Right lung (tissue), 10 donors: ENCODE measurements at places on chromosomes 12 and 14. TPM values are rescaled to one million over a fixed set of nuclear protein-coding genes. Genes with fewer than 3 reads are reported as not detected.

PTPN21 gene
- polyA plus RNA-seq, result 30.0 TPM

HOXC11 gene
- not detected for polyA plus RNA-seq

FAIM2 gene
- polyA plus RNA-seq, result 0.17 TPM

NOVA1 gene
- 19.0 TPM for polyA plus RNA-seq

REP15 gene
- 3.0 TPM for polyA plus RNA-seq

MOK gene
- polyA plus RNA-seq, result 30.2 TPM

DPF3 gene
- polyA plus RNA-seq, result 2.4 TPM

AVPR1A gene
- polyA plus RNA-seq, result 0.54 TPM

SERPINA5 gene
- 0.44 TPM for polyA plus RNA-seq

BCL11B gene
- 3.3 TPM for polyA plus RNA-seq

PTPRR gene
- polyA plus RNA-seq, result 0.10 TPM

LHX5 gene
- polyA plus RNA-seq, result not detected

LRRC10 gene
- polyA plus RNA-seq, result not detected

PRPH gene
- polyA plus RNA-seq, result 0.80 TPM

ERP27 gene
- 9.2 TPM for polyA plus RNA-seq

MYBPC1 gene
- polyA plus RNA-seq, result not detected

NKX2-1 gene
- polyA plus RNA-seq, result 148 TPM

ALX1 gene
- polyA plus RNA-seq, result not detected

NTN4 gene
- polyA plus RNA-seq, result 23.7 TPM

LMBR1L gene
- polyA plus RNA-seq, result 98.6 TPM

FSCB gene
- polyA plus RNA-seq, result 0.10 TPM

MMP17 gene
- polyA plus RNA-seq, result 1.9 TPM

TUBA1C gene
- polyA plus RNA-seq, result 179 TPM

SLC10A1 gene
- 0.31 TPM for polyA plus RNA-seq

FBRSL1 gene
- polyA plus RNA-seq, result 141 TPM

PTPRB gene
- 21.9 TPM for polyA plus RNA-seq

PXMP2 gene
- polyA plus RNA-seq, result 53.8 TPM

BCL7A gene
- 16.6 TPM for polyA plus RNA-seq

RAP1B gene
- 169 TPM for polyA plus RNA-seq

SIRT4 gene
- polyA plus RNA-seq, result 2.9 TPM

ITGA7 gene
- 27.5 TPM for polyA plus RNA-seq

AKAP3 gene
- polyA plus RNA-seq, result 3.0 TPM

C12orf54 gene
- 0.74 TPM for polyA plus RNA-seq

BEST3 gene
- 2.8 TPM for polyA plus RNA-seq

CMA1 gene
- 0.49 TPM for polyA plus RNA-seq

PSMB5 gene
- 171 TPM for polyA plus RNA-seq

SLC25A29 gene
- 90.8 TPM for polyA plus RNA-seq

KIF5A gene
- polyA plus RNA-seq, result 5.6 TPM

KRT8 gene
- 247 TPM for polyA plus RNA-seq

TSPAN9 gene
- polyA plus RNA-seq, result 81.2 TPM

CLEC1B gene
- polyA plus RNA-seq, result 2.5 TPM

ASCL1 gene
- polyA plus RNA-seq, result 5.6 TPM
